Renal cortical epithelial cell (primary cell): ENCODE measurements at places on chromosomes 12 and 14.

DNA sequence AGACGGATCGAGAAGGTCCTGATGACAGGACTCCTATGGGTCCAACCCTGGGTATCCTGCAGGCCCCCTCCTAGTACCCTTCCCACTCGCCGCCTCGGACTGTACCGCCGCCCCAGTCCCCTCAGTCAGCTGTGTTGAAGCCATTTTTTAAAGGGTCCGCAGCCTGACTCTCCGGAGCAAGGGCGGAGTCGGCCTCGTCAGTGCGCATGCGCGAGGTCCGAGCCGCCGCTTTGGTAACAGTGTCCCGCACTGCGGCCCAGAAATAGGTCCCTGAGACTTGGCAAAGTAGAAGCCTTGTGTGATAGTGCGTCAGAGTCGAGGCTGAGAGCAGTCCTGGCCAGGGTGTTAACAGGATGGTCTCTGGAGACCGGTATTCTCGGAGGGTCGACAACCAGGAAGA lies 769.0 kb upstream of the ALG10B start:
- DNase-seq: no peak

DNA sequence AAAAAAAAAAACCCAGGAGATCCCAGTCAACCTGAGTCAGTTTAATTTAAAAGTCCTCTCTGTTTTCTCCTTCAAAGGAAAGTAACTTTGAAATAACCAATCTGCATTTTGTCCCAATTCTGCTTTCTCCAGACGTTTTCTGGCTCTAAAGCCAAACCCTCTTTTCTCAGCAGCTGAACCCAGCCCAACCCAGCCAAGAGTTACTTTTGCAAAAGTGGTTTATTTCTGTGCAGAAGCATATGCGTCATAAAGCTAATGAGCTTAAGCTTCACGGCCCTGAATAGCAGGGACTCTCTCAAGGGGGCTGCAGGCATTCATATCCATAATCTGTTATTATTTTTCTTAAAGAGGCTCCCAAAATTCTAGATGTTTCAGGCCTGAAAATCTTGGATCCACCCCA lies 176.6 kb downstream of the GALC start:
- DNase-seq: no peak

- DNase-seq: no peak
These were observed 74.2 kb downstream of the DENND5B start for GRCh38 chr12:31516702-31517101.

DNA sequence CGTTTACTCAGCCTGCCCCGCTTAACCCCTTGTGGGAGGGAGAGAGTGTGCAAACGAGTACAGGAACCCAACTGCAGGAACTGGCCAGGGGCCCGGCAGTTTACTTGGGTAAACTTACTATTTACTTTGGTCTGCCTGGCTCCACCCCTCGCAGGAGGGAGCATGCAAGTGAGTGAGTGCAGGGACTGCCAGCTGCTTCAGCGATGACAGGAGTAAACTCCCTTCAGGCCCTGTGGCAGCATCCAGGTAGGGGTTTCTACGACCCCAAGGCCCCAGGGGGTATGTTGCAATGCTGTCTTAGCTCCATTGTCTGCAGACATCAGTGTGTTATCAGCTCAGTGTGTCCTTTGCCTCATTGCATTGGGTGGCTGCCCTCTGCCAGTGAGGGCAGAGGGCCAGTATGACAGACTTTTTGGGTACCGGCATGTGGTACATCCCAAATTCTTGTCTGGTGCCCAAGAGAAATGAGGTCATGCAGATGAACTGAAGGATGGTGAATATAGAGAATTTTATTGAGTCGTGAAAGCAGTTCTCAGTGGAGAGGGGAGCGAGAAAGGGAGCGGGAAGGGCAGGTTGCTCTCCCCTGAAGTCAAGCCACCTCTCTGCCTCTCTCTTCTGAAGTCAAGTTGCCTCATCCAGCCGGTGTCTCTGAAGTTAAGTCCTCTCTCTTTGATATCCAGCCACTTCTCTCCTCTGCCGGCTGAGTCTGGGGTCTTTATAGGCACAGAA lies 181.8 kb downstream of the FUT8 start:
- DNase-seq: no peak

- DNase-seq: no peak
These were observed 151.8 kb upstream of the NTF3 start for GRCh38 chr12:5280086-5280485.

DNA sequence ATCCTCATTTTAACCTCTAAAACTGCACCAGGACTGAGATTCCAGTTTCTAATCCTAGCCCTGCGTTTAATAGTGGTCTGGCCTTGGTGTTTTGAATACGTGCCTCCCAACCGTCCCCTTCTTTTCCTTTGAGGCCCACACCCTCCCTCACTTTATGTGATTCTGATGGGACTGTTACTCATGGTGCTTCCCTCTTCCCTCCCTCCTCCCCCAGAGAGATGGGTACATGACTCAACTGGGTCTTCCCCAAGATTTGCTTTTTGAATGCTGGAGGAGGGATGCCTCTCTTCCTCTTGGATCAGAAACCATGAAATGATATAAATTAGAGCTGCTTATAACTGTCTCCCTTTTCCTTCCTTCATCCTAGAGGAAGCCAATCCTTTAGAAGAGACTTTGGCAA lies 8.2 kb upstream of the PPP2R5E start:
- peak; percentile 29 for DNase-seq

- DNase-seq: no peak
These were observed 28.5 kb downstream of the LGMN start for GRCh38 chr14:92719890-92720323.

- DNase-seq: no peak
These were observed 29.4 kb upstream of the ETFBKMT start for GRCh38 chr12:31629756-31630732.

DNA sequence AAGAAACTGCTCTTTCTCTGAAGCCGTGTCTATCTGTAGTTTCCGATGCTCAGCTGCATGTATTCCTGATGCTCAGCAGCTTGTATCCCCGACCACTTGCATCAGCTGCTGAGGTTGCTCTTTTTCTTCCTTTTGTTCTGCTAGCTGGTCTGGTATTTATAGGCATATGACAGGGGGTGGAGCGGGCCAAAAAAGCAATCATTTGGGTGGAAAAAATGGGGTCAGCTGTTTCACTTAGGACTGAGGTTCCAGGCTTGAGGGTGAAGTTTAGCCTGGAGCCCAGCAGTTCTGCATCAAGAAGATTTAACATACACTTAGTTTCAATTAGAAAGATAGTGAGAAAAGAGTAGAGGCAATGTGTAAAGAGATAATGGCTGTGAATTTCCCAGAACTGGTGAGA lies 23.6 kb upstream of the AMN1 start:
- DNase-seq: no peak

- no peak for DNase-seq
These were observed 127.3 kb downstream of the SLC6A15 start for GRCh38 chr12:84785281-84785680.

- no peak for DNase-seq
These were observed 344.5 kb upstream of the NAV3 start for GRCh38 chr12:77485961-77486854.

DNA sequence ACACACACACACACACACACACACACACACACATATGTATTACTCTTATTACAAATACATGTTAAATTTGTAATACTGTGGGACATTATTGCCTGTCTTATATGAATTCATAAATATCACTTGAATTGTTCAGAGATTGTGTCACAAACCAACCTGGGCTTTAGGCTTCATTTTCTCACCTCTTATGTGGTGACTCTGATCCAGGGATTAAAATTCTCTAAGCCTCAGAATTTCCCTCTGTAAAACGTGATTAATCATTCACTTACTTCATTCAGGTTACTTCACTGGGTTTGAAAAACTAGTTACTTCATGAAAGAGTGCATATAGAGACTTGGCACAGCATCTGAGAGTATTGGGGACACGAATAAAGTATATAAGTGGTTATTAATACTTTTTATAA lies 240.3 kb upstream of the PDZRN4 start:
- peak; percentile 86 for DNase-seq

GRCh38 chr14:76647697-76648298 lies 113.5 kb upstream of the VASH1 start:
- DNase-seq: peak; percentile 44

GRCh38 chr12:5966486-5967095 lies 21.5 kb upstream of the ANO2 start:
- DNase-seq: no peak

- DNase-seq: peak; percentile 18
These were observed 75.8 kb upstream of the SOX5 start for GRCh38 chr12:24025153-24025798.
